Activated T-helper 2 cell treated with anti-CD3 and anti-CD28 coated beads, Interferon-gamma antibody, Interleukin-2, Interleukin-4, amounts not matched to agents 10 μg/mL and 5 μg/mL and 100 μg/mL, durations not matched to agents 14 hours and 24 hours and 36 hours (primary cell): ENCODE measurements at places on chromosomes 11 and 22.

DNA sequence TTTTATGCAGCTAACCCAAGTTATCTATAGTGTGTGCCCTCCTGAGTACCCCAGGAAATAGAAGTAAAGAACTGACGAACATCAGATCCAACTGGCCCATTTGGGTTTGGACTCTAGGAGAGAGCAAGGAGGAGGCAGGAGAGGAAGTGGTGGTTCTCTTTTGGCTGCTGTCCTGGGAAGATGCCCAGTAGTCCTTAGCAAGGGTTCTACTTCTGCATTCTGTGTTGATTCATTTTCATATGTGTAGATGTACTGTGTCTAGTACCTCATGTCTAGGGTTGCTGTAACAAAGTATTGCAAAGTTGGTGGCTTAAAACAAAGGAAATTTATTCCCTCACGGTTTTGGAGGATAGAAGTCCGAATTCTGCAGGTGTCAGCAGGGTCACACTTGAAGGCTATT lies 6.6 kb upstream of the MMP27 start:
- DNase-seq: no peak

- DNase-seq: no peak
Measured at GRCh38 chr11:61071913-61072312, 30.4 kb upstream of the CD5 start.

DNA sequence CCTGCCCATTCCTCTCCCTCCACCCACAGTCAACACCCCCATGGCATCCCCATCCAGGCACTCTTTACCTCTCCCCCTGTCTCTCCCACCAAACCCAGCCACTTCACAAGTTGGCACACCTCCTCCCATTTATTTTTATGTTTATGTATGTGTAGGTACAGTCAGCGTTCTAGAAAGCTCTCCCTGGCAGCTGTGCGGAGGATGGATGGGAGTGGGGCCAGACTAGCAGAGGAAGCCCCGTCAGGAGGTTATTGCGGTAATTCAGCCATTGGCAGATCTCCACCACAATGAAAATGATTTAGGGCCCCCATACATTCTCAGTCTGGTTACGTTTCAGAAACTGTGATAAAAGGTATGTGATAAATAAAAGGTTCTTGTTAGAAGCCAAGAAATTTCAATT lies 51.3 kb downstream of the BTG4 start:
- DNase-seq: no peak

GRCh38 chr11:17735818-17736578 lies 1.4 kb downstream of the KCNC1 start:
- DNase-seq: no peak

- no peak for DNase-seq
Measured at GRCh38 chr22:43118953-43119458, 8.5 kb downstream of the BIK start.

DNA sequence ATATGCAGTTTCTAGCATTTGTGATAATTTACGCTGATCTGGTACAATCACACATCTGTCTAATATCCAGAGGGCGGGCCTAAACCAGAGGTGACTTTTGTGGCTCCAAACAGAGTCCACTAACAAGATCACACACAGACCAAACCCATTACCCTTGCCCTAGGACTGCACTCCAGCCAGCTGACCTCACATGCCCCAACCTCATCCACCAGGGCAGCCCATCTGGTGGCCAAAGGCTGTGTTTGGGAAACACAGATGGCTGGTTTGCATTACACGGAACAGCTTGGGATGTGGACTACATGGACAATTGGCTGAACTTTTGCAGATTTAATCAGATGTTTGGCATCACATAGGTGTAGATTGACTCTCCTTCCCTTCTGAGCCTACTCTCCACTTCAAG lies 228.2 kb downstream of the GRIK4 start:
- DNase-seq: no peak

- DNase-seq: no peak
Measured at GRCh38 chr11:17917556-17917955, 95.3 kb downstream of the SERGEF start.

DNA sequence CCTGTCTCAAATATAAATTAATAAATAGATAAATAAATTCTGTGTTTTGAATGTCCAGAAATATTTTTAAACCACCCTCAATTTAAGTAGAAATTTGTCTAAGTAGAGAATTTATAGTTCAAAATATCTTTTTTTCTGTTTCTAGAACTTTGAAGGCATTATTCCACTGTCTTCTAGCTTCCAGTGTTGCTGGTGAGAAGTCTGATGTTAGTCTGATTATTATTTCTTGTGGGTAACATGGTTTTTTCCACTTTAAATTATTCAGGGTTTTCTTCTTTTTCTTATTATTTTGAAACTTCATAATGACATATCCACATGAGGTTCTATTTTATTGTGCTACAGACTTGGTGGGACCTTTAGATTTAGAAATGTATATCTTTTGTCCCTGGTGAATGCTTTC lies 46.4 kb upstream of the HEPHL1 start:
- no peak for DNase-seq

DNA sequence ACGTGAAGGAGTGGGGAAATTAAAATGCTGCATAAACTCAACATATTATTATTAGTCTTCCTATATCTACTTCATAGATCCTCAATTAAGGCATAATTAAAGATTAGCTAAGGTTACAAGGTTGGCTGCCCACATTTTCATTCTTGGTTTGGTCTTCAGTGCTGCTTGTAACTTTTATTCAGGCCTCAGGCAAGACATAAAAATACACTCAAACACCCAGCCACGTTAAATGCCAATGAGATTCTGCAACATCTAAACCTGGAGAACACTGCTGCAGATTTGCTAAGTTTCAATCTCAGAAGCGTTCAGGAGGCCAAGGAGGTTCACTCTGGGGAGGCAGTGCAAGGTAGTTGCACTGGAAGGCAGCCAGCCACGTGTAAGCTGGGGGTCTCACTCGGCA lies 358.7 kb upstream of the NARS2 start:
- DNase-seq: no peak

DNA sequence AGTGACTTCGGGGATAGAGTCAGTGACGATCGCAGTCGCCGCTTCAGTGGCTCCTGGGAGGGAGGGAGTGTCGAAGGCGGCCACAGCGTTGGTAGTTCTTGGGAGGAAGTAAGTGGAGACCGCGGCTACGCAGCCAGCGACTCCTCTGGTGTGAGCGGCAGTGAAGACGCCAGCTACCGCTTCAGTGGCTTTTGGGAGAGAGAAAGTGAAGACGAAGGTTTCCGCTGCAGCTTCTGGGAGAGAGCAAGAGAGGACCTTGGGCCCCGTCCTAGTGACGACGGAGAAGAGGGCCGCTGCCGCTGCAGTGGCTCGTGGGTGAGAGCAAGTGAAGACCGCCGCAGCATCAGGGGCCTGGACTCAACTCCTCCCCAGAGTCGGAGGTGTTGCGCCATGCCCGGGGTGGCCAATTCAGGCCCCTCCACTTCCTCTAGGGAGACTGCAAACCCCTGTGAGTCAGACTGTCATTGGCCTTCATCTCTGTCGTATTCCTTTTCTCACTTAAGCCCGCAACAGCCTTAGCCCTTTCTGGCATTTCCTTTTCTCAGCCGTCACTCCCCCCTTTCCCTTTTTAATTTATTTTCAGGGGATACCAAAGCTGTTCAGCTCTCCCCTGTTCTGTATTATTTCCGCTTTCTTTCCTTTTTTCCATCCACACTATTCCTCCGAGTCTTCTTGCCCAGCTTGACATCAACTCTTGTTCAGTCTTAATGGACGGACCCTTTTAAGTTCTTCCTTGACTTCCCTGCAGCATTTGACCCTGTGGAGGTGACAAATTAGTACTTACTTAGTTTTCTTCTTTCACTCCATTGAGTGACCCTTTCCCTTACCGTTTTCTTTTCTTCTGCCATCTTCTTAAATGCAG lies 1.0 kb downstream of the ANKRD42 start:
- DNase-seq: peak; percentile 65

- DNase-seq: no peak
Measured at GRCh38 chr11:12185106-12185690, 74.8 kb downstream of the MICAL2 start.

- DNase-seq: no peak
Measured at GRCh38 chr11:62411524-62411923, 7.3 kb upstream of the SCGB1A1 start.

- DNase-seq: no peak
Measured at GRCh38 chr22:47859881-47860525, 1097.6 kb downstream of the TBC1D22A start.

DNA sequence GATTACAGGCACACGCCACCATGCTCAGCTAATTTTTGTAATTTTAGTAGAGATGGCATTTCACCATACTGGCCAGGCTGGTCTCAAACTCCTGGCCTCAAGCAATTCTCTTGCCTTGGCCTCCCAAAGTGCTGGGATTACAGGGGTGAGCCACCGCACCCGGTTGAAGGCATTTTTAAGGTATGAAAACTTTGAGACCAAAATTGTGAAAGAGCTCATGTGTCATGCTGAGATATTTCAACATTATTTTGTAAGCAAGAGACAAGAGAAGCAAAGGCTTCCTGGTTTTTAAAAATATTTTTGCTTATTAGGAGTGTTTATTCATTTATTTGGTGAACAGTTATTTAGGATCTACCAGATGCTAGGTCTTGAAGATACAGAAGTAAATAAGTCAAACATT lies 6.8 kb downstream of the NHERF4 start:
- no peak for DNase-seq

DNA sequence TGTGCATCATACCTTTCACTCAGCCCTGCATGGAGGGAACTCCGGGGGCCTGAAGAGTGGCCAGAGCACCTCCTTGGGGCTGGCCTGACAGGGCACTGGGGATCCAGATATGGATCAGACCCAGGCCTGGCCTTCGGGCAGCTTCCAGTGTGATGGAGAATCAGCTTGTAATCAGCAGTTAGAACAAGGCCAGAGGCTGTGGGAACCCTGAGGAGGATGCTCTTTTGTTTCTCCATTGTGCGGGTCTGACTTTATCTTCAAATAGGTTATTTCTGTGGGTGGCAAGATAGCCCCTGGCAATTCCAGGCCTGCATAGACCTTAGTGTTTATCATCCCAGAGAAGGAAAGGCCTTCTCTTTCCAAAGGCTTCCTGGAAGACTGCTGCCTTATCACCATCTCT lies 12.3 kb downstream of the DGAT2 start:
- DNase-seq: no peak

DNA sequence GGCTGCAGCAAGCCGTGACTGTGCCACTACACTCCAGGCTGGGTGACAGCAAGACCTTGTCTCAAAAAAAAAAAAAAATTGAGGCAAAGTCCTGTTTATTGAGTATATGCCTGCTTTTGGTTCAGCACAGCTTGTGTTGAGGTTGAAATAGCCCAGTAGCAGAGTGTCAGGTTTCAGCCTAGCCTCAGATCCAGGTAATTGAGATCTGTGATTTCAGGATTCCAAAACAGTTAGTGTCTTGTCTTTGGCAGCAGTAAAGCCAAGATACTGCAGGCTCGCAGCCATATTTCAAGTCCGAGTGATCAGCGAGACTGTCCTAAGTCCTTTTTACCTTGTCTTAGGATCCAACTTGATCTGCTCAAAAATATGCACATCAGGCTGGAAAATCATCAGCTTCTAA lies 27.0 kb downstream of the CUL5 start:
- no peak for DNase-seq

DNA sequence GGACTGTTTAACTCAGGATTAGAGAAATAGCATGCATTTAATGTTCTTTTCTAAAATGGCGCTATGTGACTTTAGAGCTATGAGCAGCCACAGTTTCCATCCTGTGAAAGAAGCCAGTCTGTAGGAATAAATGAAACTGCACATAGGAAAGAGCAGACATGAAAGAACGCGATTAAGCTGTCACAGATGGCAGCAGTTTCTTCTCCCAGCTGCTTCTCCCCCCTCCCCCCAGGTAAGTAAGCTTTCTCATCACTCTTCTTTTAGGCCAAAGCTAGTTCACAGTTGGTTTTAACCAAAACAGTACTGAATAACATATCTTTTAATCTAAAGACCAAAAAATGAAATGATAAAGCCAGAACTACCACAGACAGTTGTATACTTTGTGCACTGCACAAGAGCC lies 266.4 kb downstream of the KCNA4 start:
- DNase-seq: no peak

DNA sequence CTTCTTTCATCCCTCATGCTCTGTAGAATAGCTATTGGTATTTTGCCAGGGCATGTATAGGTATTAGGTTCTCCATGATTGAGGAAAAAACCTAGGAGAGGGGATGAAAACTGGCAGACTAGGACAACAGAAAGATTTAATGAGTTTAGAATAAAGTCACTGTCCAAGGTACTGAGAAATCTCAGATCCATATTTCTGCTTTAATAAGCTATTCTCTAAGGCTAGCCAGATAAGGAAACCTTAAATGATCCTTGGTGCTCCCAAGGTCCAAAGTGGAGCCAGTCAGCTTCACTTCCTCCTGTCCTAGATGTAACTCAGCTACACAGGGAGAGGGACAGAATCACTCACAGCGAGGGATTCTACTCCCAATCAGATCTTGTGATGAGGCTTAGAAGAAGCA lies 13.7 kb upstream of the CSNK2A3 start:
- DNase-seq: no peak

GRCh38 chr11:723120-723883 lies 17.3 kb downstream of the EPS8L2 start:
- peak; percentile 50 for DNase-seq

GRCh38 chr11:32070692-32071091 lies 20.2 kb upstream of the RCN1 start:
- no peak for DNase-seq

DNA sequence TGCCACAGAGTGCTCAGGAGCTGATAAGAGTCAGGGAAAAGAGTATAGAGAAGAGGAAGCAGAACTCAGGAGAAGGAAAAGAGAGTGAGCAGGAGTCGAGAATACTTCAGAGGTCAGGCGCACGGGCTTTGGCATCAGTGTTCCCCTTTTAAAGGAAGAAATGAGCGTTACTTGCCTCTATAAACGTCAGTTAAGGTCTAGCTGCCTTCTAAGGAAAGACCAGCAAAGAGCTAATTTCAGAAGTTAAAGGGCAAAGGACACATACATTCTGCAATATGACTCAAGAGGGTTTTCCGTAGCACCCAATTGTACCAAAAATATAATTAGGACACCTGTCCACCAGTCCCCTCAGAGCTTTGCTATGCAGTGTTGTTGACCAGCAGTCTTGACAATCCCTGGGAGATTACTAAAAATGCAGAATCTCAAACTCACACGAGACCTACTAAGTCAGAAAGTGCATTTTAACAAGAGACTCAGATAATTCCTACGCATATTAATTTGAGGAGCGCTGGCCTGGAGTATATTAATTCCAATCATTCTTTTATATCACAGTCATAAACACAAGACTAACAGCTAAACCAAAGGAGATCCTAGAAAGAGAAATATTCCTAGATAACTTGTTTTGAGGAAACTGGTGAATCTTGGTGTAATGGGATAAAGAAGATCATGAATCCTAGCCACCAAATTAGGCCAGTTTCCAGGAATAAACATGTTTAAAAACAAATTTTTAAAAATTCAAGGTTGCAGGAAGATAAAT lies 249.0 kb downstream of the CADM1 start:
- DNase-seq: no peak

DNA sequence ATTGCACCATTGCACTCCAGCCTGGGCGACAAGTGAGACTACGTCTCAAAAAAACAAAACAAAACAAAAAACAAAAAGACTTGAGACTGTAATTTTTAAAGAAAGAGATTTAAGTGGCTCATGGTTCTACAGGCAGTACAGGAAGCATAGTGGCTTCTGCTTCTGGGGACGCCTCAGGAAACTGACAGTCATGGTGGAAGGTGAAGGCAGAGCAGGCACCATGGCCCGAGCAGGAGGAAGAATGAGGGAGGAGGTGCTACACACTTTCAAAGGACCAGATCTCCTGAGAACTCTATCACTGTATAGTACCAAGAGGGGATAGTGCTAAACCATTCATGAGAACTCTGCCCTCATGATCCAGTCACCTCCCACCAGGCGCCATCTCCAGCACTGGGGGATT lies 52.0 kb downstream of the CBL start:
- peak; percentile 18 for DNase-seq

- DNase-seq: no peak
Measured at GRCh38 chr11:13837286-13837685, 125.2 kb upstream of the SPON1 start.

- DNase-seq: no peak
Measured at GRCh38 chr22:25161916-25162530, 37.6 kb upstream of the CRYBB3 start.
